ENCODE measurements at places on chromosomes 1 and 21.

- no peak for DNase-seq
These were observed 33.4 kb upstream of the ATP5PO start for GRCh38 chr21:33948951-33949444.

- DNase-seq = no peak
These were observed 1118.6 kb downstream of the PLA2G4A start for GRCh38 chr1:187947359-187947758.

DNA sequence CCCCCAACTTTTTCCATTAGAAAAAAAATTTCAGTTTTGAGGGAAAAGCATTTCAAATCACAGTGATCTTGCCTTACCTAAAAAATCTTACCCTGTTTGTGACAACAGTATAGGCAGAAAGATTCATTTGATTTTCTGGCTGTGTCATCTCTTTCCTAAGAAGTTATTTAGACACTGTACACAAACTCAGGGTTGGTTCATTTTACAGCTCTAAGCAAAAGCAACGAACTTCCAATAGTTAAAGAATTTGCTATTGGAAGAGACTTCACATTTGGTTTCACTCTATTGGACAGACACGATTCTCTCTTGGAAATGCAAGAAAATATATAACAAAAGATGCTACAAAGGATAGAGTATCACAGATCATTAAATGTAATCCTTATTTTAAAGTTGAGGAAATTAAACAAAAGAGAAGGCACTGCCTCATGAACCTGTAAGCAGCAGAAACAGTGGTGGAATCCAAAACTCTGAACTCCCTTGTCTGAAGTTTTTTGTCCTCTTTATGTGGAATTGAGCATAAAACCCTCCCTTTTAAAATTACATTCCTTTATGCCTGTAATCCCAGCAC, 20.8 kb downstream of the EYA3 start:
- no peak for DNase-seq

DNA sequence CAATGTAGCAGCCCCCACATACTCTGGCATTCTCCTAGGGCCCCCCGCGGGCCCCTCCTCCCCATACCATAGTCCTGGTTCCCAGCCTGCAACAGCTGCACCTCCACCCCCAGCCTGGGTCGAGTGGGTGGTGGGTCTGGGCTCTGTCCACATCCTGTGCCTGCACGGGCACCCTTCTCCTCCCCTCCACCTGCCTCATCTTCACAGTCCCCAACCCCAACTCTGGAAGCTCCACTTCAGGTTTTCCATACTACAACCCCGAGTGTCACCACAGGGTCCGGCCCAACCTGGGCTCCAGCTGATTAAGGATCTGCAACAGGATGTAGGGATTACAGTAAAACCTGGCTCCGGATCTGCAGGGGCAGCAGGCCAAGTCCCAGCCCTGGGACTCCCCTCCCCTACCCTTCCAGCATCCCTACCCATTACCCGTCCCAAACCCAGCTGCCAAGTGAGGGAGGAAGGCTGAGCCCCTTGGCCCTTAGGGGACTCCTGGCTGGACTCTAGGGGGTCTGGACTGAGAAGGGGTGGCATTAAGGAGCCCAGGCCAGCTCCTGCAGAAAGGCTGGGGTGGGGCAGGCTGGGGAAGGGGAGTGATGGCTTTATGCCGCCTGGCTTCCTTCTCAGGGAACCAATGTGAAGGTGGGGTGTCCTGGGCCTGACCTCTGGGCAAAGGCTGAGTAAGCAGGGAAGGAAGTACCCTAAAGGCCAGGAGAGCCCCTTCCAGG, 116.8 kb downstream of the CASZ1 start:
- no peak for DNase-seq

DNA sequence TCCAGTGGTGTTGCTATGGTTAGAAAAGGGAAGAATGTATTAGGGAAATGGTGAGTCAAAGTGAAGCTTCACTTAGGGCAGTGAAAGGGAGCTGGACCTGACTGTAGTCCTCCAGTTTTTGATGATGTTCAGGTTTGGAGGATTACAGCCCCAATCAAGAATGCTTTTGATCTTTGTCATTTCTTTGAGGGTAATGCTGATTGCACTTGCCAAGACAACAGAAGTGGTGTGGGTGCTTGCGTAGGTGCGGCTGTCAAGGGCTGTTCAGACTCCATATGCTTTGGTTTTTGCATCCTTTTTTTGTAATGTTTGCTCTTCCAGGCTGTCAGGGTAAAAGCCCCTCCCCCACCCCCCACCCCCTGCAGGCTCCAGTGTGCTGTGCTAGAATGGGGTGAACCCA, 38.9 kb downstream of the HHAT start:
- no peak for DNase-seq

- DNase-seq = no peak
These were observed 660.7 kb downstream of the PTPRU start for GRCh38 chr1:29896791-29897714.

GRCh38 chr1:204250428-204251030, 36.7 kb upstream of the GOLT1A start:
- DNase-seq = no peak

- no peak for DNase-seq
These were observed 67.8 kb downstream of the ITPKB start for GRCh38 chr1:226671277-226671676.

- no peak for DNase-seq
These were observed 52.1 kb downstream of the SLC35D1 start for GRCh38 chr1:67001682-67002425.

GRCh38 chr1:64981601-64982533, 15.5 kb upstream of the JAK1 start:
- DNase-seq = no peak

GRCh38 chr1:157193702-157194391, 55.7 kb upstream of the ETV3 start:
- peak; percentile 7 for DNase-seq

DNA sequence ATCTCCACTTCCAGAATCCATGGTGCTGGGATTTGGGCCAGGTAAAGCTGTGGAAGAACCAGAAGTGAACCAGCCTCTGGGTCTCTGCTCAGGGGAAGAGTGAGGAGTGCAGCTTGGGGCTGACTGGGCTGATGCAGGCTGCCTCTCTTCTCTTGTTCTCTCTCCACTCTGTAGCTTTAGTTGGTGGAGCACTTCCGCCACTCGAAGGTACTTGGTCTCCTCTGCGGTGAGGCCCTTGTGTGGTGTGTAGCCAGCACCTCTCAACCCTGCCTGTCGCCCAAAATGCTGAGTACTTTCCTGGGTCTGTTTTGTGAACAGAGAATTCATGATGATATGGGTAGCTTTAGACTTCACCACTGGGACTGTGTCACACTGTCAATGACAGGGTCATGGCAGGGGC, 63.2 kb downstream of the URB2 start:
- DNase-seq = no peak

GRCh38 chr1:30195424-30196134, 527.8 kb downstream of the MATN1 start:
- DNase-seq = no peak

DNA sequence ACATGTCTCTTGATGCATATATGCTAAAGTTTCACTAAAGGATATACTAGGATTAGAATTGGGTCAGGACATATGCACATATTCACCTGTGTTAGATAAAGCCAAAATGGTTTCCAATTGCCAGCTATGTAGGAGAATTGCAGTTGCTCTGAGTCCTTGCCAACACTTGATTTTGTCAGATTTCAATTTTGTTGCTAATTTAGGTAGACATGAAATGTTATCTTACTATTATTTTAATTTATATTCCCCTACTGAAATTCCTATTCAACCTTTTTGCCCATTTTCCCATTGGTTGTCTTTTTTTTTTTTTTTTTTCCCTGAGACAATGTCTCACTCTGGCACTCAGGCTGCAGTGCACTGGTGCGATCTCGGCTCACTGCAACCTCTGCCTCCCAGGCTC, 13.4 kb downstream of the HDAC1 start:
- no peak for DNase-seq

- no peak for DNase-seq
These were observed 8.9 kb downstream of the RYR2 start for GRCh38 chr1:237050915-237051314.

- no peak for DNase-seq
These were observed 157.7 kb downstream of the SLC35F3 start for GRCh38 chr1:234062166-234062565.

DNA sequence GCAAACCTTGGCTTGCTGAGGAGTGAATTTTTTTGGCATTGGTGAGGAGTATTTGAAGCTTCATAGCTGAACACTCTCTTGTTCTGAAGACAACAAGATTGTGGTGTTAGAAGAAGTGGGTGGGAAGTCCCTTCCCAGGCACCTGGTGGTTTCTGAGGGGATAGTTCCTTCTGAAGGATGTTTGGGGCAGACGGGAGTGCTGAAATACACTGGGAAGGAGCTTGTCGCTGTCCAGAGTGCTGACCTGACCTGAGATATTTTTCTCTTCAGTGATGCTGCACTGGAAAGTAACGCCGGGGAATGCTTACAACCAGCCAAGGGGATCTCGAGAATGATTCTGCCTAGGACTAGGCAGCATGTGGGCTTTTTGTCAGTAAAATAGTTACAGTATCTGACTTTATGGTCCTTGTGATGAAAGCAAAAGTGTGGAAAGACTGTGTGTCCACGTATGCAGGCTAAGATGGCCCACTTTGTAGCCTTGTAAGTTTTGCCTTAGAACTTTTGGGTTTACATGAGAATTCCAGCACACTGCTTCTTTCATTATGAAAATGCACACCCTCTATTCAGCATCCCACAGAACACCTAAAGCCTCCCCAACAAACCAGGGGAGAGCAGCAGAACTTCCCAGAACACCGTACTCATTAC, 33.1 kb upstream of the NFASC start:
- no peak for DNase-seq

GRCh38 chr21:42040411-42041180, 30.4 kb upstream of the ZBTB21 start:
- no peak for DNase-seq

DNA sequence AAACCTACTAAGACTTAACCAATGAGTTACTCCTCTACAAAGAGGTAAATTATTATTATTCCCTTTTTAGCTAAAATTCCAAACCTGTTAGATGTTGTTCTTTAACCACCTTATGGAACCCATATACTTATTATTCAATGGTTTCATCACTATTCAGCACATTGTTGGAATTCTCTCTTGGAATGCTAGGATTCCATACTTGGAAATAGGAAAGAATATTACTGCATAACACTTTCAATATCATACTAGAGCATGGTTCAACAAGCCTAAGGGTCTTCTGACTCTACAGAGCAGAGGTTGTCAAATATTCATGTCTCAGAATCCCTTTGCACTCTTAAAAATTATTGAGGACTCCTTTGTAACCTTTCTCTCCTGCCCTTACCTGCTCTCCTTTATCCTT, 69.4 kb downstream of the DEGS1 start:
- DNase-seq = no peak

DNA sequence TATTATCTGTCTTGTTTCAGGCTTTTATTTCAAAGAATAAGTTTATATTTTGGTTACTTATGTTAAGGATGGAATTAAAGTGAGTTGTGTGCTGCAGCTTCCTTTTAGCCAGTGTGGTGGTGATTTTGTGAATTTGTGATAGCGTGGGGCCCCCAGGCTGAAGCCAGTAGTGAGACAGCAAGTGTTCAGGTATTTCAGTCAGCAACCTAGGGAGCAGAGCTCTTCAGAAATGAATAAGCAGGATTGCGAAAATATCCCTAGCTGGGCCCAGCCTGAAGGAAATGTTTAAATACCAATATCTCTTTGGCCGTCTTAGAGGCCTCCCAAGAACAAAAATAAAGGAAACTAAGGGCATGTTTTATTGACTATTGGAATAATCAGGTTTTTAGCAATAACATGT, 150.8 kb upstream of the C1orf105 start:
- no peak for DNase-seq

GRCh38 chr1:165173409-165173808, 183.1 kb downstream of the LMX1A start:
- no peak for DNase-seq

DNA sequence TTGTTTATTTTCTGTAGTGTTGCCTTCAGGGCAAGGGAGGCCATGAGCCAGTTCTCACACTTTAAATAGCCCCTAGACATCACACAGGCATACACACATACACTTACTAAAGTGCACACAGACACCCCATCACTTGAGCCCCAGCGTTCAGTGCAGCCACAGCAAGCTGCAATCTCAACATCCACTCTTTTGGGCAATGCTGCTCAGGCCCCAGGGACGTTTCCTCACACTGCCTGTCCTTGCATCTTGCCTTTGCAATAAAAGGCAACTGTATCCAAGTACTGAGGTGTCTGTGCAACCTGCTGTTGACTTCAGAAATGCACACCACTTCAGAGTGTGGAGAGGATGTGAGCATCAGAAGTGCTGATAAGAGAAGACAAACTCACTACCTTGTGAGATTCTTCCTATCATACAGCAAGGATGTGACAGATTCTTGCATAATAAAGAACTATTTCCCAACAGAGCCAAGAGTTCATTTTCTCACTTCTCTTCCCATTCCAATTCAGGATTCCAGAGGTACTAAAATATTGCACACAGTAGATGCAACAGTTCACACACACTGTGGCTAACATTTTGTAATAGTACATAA, 36.2 kb downstream of the IRF2BP2 start:
- no peak for DNase-seq

DNA sequence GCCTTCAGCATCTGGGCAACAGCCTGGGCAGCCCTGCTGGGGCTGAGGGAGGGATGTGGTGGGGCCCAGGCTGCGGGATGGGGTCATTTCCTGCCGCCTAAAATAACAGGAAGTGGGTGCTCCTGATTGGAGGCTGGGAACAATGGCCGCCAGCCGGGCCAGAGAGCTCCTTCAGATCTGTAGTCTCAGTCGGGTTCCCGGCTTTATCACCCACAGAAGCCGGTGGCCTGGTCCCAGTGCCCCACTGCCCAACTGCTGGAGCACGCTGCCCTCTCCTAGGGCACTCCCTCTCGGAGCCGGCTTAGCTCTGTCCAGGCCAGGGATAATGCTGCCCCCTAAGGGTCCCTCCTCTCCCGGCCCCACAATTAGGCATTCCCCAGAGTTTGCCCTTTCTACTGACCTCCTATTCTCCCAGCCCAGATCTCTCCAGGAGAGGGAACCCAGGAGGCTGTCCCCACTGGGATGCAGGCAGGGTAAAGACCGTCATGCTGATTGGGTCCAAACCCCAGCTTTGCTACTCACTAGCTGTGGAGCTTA, 5.1 kb downstream of the MAP7D1 start:
- no peak for DNase-seq

- no peak for DNase-seq
These were observed 9.6 kb downstream of the ZBTB18 start for GRCh38 chr1:244060686-244061085.

- DNase-seq = no peak
These were observed 6.8 kb downstream of the TSPEAR start for GRCh38 chr21:44704636-44705001.

GRCh38 chr1:115280064-115280463, 58.0 kb downstream of the NGF start:
- no peak for DNase-seq

Measured in stimulated activated CD4-positive, alpha-beta T cell treated with anti-CD3 and anti-CD28 coated beads, TNF-alpha, amount 100 ng/mL, for 4 hours (primary cell).